Heart right ventricle (tissue), 16 donors: ENCODE measurements at places on chromosomes 1 and 21. TPM values are rescaled to one million over a fixed set of nuclear protein-coding genes. Genes with fewer than 3 reads are reported as not detected.

The LAX1 gene
- 1.3 TPM for total RNA-seq

The PIGP gene
- 36.7 TPM for total RNA-seq

The METTL25B gene
- 14.4 TPM for total RNA-seq

DNA sequence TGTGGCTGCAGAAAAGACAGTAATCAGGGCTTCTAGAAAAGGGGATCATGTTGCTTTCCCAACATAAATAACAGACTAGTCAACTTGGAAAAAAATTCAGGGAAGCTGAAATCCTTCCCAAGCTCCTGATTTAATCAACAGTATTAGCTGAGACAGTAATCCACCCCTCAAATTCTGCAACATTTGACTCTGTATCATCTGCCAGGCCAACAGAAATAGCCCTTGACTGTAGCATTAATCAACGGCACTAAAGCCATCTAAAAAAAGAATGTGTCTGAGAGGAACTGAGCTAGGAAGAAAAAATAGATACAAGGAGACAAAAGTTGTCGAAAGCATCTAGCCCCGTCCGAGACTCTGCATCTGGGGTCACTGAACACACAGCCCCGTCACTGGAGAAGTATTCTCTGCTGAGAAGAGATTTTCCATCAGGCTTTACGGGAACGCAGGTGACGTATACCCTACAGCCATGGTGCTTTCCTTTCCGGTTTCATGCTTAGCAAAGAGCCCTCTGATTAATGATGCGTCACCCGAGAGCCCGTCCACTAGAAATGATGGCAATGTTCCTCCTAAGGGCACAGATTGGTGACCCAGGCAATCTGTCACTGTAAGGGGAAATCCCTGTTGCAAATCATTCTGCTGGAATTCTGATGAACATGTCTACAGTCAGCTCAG lies 42.1 kb upstream of the TP53BP2 start:
- no peaks in the 10 kb centered on the region for H3K36me3 ChIP-seq
- peak overlapping the region; percentile 67 for H3K27ac ChIP-seq
- no peaks in the 10 kb centered on the region for H3K27me3 ChIP-seq
- H3K4me1 ChIP-seq = peaks cover 6% of the 10 kb centered on the region

DNA sequence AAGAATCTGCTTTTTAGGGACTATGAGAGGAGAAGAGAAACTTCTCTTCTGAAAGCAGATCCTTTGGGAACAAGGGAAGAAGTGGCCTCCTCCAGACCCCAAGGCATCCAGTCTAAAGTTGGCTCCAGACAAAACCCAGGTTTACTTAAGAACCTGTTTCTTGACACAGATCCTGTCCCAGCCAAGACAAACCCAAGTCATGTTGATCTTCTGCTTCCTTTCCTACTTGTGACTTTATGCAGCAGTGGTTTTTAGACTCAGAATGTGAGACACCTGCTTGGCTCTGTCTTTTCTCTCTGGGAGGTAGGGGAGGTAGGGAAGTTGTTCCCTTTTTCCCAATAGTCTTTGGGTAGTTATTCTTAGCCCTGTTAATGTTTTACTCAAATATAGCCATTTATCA lies 38.3 kb downstream of the ELAPOR1 start:
- H3K36me3 ChIP-seq = no peaks in the 10 kb centered on the region
- no peak for DNase-seq
- no peaks in the 10 kb centered on the region for H3K27me3 ChIP-seq
- H3K4me1 ChIP-seq = no peaks in the 10 kb centered on the region
- no peak overlapping the region for H3K4me3 ChIP-seq
- no peak overlapping the region for H3K27ac ChIP-seq

DNA sequence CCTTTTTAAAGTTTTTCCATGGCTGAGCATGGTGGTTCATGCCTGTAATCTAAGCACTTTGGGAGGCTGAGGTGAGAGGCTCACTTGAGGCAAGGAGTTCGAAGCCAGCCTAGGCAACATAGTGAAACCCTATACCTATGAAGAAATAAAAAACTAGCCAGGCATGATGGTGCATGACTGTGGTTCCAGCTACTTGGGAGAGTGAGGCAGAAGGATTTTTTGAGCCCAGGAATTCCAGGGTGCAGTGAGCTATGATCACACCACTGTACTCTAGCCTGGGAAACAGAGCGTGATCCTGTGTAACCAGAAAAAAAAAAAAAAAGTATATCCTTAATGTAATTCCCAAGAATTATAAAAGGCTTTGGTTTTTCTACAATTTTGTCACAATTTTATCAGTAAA lies 17.4 kb downstream of the DEPDC1 start:
- DNase-seq = no peak
- H3K36me3 ChIP-seq = no peaks in the 10 kb centered on the region
- H3K27ac ChIP-seq = no peak overlapping the region
- H3K4me1 ChIP-seq = peaks cover 3% of the 10 kb centered on the region
- H3K4me3 ChIP-seq = no peak overlapping the region
- no peaks in the 10 kb centered on the region for H3K27me3 ChIP-seq

DNA sequence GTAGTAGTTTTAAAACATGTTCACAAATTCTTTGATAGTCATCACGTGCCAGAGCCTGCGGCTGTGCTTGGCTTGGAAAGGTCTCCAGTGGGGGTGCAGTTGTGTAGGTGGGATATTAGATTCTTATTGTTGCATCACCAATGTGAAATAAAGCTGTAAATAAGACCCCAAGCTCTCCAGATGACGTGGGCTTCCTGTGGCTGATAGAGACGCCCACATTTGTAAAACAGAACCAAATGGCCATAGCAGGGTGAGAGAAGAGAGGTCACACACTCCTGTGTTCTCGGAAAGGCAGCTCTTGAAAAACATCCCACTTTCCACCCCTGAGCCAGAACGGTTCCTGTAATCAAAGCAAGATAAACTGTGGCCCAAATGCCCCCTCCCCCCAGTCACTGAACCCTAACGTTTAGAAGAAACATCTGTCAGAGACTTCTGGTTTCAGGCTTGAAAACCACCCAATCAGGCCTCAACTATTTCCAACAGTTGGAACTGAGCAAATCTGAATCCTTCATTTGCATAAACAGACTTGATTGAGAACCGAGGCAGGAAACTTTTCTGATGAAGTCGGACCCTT lies 6.6 kb upstream of the NTPCR start:
- no peak overlapping the region for H3K27ac ChIP-seq
- H3K27me3 ChIP-seq = no peaks in the 10 kb centered on the region
- H3K4me3 ChIP-seq = no peak overlapping the region
- H3K4me1 ChIP-seq = no peaks in the 10 kb centered on the region

DNA sequence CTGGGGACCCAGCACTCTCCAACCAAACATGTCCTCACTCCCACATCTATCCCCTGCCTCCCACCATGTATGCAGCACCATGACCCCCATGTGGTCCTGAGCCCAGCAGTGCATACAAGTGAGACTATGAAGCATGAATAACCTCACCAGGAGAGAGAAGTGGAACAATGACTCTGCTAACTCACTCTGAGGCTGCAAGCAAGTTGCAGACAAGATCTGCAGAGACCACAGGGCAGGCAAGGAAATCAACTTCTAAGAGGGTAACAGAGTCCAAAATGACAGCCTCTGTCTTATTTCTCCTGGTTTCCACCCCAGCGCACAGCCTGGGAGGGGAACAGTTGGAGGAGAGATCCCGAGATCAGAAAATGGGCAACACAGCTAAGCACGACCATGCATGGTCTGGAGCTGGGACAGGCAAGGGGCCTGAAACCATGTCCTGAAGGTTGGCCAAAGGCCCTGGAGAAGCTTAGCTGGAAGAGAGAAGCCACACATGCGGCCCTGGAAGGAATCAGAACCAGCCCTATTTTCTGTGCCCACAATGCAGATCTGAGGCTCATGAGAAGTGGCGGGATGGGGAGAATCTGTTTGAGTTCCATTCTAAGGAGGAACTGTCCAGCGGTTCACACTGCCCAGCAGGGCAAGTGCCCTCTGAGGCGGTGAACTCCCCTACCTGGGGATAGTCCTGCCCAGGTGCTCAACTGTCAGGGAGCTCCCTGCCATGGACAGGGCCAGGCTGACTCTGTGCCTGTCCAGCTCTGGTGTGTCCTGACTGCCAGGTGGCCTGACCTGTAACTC lies 12.5 kb upstream of the REN start:
- H3K27me3 ChIP-seq = peaks cover 4% of the 10 kb centered on the region
- H3K4me1 ChIP-seq = no peaks in the 10 kb centered on the region
- no peak overlapping the region for H3K27ac ChIP-seq
- H3K4me3 ChIP-seq = no peak overlapping the region

DNA sequence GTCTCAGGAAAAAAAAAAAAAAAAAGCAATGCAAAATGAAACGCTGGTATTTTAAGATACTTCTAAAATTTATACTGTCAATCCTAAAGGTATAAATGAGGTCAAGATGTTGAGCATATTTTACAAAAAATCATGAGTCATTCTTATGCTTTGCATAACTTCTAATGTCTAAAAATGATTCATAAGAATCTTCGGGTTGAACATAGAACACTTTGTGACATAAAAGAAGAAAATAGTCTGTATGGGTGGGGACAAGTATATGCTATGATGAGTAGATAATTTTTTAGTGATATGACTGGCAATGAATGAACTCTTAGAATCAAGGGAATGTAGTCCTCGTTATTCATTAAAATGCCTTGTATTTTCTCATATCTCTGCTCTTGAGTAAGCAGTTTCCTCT lies 416.9 kb upstream of the USP24 start:
- no peak overlapping the region for H3K4me3 ChIP-seq
- no peak for DNase-seq
- no peak overlapping the region for H3K27ac ChIP-seq
- H3K36me3 ChIP-seq = no peaks in the 10 kb centered on the region
- peaks cover 3% of the 10 kb centered on the region for H3K4me1 ChIP-seq

DNA sequence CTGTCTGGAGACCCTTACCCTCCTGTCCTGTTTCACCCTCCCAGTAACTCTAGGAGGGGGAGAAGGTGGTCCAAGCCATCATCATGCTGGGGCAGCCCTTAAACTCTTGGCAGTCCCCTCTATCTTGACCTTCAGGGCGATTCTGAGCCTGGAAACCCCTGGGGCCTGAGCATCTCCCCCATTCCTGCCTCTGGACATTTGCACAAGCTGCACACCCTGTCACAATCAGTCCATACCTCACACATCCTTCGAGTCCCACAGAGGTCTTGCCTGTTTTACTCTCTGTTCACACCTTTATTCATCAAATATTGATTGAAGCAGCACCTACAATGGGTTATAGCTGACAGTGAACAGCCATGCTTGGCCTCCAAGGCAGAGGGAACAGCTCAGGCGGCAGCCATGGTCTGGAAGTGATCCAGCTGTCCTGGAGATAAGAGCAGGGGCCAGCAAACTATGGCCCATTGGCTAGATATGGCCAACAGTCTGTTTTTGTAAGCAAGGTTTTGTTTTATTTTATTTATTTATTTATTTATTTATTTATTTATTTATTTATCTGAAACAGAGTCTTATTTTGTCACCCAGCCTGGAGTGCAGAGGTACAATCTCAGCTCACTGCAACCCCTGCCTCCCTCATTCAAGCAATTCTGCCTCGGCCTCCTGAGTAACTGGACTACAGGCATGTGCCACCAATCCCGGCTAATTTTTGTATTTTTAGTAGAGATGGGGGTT lies 7.1 kb upstream of the FAM131C start:
- H3K27me3 ChIP-seq = no peaks in the 10 kb centered on the region
- no peaks in the 10 kb centered on the region for H3K36me3 ChIP-seq

DNA sequence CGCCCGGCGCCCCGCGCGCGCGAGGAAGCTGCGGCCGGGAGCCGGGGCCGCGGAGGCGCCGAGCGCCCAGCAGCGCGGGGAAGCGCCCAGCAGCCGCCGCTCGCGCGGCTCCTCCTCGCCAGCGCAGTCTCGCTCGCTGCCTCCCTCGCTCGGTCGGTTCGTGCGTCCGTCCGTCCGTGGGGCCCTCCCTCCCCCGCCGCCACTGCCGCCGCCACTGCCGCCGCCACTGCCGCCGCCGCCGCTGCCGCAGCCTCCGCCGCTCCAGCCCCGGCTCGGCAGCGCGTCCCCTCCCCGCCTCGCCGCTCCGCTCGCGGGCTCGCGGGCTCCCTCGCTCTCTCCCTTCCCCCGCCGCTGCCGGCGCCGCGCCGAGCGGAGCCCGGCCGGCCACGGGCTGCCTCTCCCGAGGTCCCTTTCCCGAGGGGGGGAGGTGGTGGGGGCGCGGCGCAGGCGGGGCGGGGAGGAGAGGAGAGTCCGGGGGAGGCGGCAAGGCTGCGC lies at the start of gene KCND3:
KCND3 (minus strand) TSS at position 138 of the 495 bp plus-strand sequence.
- peaks cover 2% of the 10 kb centered on the region for H3K27me3 ChIP-seq
- DNase-seq = no peak
- H3K36me3 ChIP-seq = no peaks in the 10 kb centered on the region
- peaks cover 32% of the 10 kb centered on the region for H3K4me1 ChIP-seq
- H3K27ac ChIP-seq = peak within 1 kb of the TSS; percentile 75

DNA sequence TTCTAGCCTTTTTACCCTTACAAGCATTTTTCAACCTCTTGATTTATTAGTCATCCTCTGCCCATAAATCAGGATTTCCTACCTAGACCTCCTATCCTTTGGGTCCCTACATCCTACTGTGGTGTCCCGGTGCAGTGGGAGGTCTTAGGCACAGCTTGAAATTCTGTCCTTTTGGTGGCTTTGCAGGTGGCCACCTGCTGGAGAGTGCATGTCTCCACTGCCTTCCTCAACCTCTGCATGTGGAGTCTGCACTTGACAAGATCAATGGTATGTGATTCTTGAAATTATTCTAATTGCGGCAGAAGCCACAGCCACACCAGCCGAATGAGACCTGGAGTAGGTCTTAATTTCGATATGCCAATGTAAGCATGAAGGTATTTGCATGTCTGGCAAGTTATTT lies 11.4 kb upstream of the KCNA3 start:
- no peak for DNase-seq
- H3K4me1 ChIP-seq = no peaks in the 10 kb centered on the region
- no peak overlapping the region for H3K27ac ChIP-seq
- no peak overlapping the region for H3K4me3 ChIP-seq

DNA sequence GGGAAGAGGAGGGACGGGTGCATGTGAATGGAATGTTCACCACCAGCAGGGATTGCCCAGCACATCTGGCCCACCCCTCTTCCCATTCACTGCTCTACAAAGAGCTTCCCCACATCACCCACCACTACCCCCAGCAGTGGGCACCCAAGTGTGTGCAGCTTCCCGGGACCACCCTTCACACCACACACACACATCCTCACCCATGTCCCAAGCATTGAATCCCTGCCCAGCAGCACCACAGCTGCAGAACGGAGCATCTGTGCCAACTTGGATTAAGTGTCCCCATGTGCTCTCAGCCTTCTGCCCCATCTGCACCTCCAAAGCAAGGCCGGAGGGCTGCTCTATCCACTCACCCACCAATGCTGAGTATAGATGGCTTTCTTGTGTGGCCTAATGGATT lies 141.4 kb downstream of the PSMG1 start:
- no peaks in the 10 kb centered on the region for H3K27me3 ChIP-seq
- H3K36me3 ChIP-seq = no peaks in the 10 kb centered on the region
- H3K4me1 ChIP-seq = peaks cover 14% of the 10 kb centered on the region
- H3K27ac ChIP-seq = peak overlapping the region; percentile 82

DNA sequence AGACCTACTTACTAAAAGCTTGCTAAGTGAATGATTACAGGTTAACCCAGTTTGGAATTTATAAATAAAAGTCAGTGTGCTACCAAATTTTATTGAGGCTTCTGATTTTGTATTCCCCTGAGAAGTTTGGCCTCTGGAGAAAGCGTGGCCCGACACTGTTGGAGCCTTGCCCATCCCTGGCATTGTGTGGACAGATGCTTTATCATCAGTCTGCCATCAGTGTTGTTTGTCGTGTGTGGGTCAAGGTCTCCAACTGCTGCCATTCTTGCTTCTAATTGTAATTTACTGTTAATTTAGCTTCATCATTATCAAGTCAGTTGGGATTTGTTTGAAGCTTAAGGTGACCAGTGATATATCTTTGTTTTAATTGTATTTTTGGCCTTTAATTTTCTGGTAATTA lies 62.0 kb upstream of the LPGAT1 start:
- H3K27ac ChIP-seq = no peak overlapping the region
- no peak for DNase-seq
- no peaks in the 10 kb centered on the region for H3K4me1 ChIP-seq

GRCh38 chr1:198360208-198360729 lies 180.2 kb downstream of the ATP6V1G3 start:
- H3K27ac ChIP-seq = no peak overlapping the region
- H3K27me3 ChIP-seq = no peaks in the 10 kb centered on the region
- no peak for DNase-seq
- H3K36me3 ChIP-seq = no peaks in the 10 kb centered on the region
- H3K4me1 ChIP-seq = no peaks in the 10 kb centered on the region
